ENCODE measurements at places on chromosomes 4 and X.

DNA sequence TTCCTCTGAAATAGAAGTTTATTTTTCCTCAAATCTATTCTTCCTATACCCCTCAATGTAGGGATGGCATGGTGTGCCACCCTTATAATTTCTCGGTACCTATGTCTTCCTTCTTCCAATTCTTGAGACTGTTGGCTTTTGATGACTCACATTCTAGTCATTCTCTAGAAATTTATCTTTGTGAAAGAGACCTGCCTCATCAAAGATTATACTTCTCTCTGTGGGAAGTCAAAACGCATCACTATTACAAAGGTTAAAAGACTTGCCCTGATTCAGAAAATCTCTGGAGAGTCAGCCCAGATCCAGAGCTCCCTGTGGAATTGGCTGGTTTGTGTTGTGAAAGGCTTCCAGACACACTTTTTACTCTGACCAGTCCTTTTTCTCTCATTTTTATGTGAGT lies 65.9 kb upstream of the FSTL5 start:
- no peak for DNase-seq

GRCh38 chr4:153448003-153448731 lies 18.0 kb upstream of the TMEM131L start:
- no peak for DNase-seq

GRCh38 chrX:38641197-38641596 lies 79.9 kb downstream of the TSPAN7 start:
- DNase-seq = no peak

GRCh38 chr4:182975806-182976205 lies 58.6 kb upstream of the DCTD start:
- DNase-seq = no peak

GRCh38 chr4:148795156-148795864 lies 353.1 kb upstream of the NR3C2 start:
- DNase-seq = no peak

DNA sequence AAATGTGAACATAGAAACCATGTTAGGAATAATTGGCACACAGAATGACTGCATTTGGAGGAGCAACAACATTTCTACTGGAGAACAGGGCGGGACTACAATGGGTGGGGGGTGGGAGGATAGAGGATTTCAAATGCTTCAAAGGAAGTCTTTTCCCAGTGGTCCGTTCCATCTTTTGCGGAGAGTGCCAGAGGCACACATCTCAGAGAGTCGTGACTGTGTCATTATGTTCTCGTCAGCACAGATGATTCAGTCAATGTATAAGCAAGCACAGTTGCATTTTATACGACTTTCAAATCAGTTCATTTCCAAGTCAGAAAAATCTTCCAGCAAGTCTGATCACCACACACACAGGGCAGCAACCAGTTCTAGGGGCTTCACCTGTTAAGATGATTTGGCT lies 22.7 kb upstream of the GPR50 start:
- no peak for DNase-seq

DNA sequence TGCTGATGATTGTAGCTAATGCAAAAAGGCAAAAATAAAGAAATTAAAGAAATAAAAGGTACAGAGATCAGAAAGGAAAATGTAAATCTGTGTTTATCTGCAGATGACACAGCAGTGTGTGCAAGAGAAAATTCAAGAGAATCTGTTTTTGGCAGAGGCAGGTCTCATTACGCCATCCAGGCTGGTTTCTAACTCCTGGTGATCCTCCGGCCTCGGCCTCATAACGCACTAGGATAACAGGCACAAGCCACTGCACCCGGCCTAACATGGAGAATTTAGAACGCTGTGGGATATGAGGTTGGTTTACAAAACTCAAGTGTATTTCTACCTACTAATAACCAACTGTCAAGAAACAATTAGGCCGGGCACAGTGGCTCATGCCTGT lies 29.4 kb downstream of the CTBP1 start:
- no peak for DNase-seq

DNA sequence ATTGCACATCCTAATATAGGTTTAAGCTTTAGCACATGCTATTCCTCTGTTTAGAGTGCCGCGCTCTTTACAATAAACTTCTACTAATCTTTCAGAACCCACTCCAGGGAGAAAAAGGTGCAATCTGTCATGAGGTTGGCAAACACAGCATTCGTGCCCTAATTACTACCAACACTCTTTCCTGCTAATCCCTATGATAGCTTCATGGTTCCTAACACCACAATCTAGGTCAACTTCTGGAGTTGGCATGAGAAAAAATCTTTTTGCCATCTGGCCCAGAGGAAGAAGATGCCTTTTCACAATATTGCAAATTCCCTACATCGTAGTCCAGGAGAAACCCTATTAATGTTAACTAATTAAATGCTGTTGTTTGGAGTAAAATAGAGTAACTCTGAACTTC lies 39.6 kb downstream of the TMA16 start:
- DNase-seq = no peak

GRCh38 chr4:30538794-30539193 lies 181.4 kb upstream of the PCDH7 start:
- DNase-seq = no peak

- no peak for DNase-seq
Observed at GRCh38 chr4:184802697-184803015, 23.1 kb downstream of the ACSL1 start.

DNA sequence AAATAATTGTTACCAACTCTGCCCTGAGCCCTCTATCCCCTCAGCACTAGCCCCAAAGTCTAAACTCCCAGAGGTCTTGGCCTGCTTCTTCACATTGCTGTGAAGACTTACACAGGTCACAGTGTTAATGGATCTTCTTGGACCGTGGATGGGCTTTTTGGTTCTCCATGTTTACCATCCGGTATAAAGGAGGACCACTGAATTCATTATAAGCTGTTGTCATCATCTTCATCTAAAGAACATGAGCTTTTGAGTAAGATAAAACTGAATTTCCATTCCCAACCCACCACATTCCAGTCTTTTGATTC lies 8.5 kb downstream of the NUDT11 start:
- DNase-seq = no peak

GRCh38 chrX:45323387-45323786 lies 122.7 kb upstream of the DIPK2B start:
- DNase-seq = no peak

DNA sequence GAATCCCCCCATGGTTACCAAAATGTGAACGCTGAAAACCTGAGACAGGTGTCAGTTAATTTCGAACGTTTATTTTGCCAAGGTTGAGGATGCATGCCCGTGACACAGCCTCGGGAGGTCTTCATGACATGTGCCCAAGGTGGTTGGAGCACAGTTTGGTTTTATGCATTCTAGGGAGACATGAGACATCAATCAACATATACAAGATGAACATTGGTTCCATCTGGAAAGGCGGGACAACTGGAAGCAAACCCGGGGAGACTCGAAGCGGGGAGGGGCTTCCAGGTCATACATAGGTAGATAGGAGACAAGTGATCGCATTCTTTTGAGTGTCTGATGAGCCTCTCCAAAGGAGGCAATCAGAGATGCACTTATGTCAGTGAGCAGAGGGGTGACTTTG lies 11.0 kb upstream of the SH3BP2 start:
- no peak for DNase-seq

DNA sequence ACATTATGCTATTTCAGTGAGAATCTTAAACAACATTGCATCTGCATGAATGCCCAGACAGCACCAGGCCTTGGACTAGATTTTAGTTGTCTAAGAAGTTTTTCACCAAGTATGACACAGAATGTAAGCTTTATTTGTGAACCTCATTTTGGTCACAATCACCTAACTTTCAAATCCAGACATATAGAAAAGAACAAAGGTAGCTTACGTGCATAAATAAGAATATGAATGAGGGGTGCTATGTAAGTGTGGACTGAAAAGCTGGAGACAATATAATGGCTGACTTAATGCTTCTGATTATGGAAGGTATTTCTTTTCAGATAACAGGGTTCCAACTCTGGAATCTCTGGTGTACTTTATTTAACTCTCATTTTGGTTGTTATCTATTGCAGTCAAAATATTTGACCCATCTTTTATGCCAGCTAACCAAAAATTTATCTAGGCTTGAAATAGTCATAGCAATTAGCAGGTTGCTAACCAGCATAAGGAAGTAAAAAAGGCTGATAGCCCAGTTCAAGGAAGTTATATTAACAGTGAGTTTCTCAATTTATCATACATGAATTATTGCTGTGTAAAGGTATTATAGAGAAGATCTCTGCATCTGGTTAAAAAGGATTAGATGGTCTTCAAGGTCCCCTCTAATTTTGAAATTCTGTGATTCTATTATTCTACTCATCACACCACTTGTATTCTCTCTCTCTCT lies 36.5 kb downstream of the SLC7A11 start:
- no peak for DNase-seq

DNA sequence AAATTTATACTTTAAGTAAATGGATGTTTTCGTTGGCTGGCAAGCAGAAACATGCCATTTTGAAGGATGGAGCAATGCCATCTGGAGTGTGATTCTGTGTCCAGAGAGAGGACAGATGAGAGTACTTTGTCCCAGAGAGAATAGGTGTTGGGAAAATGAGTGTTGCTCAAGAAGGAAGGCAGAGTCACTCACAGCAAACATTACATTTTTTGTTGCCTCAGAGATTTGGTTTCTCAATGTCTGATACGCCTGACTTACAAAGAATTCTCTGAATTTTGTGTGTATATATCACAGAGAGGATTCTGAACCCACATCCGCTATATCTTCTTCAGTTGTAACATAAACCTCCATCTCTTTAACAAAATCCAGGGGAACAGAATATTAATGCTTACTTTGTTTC lies 102.8 kb upstream of the PCDH18 start:
- no peak for DNase-seq

DNA sequence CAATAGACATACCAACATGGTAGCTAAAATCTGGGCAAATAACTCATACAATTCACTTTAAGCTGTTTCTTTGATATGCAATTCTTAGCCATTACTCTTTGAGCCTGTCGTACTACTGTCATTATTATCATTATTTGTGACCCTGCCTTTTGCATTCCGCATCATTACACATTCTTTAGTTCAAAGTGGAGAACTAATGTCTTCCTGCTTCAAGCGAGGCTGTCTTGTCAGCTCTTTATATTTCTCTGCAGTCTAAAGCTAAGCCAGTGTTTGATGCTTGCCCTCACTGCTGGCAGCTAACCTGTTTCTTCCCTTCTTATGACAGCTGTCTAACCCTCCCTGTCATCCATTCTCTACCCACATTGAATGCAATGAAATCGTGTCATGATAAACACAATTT lies 186.8 kb downstream of the FAT4 start:
- no peak for DNase-seq

DNA sequence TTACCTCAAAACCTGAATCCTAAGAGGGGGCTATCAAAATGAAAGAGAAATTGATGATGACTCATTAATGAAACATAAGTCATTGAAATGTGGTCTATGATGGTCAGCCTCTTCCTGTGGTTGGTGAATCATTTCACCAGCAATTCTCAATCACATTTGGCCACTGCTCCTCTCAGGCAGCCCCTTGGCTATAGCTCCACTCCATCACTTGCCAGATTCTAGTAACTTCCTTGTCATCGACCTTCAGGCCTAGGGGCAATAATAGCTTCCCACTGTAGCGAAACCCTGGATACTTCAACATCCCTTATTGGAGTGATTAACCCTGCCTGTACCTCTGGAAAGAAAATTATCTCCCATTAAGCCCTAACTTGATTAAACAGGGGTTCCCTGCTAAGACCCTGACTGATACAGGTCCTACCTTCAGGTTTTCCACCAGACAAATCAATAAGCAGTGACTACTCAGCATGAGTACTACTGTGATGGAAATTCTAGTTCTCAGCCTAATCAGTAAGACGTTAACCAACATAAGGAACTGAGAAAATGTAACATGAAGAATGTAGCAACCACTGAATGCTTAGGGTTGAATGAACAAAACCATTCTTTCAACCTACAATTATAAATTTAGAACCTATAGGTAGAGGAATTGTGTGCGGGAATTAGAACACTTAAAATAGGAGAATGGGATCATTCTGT lies 30.4 kb downstream of the ADH7 start:
- DNase-seq = no peak

GRCh38 chrX:118211891-118212816 lies 95.5 kb upstream of the KLHL13 start:
- DNase-seq = no peak

DNA sequence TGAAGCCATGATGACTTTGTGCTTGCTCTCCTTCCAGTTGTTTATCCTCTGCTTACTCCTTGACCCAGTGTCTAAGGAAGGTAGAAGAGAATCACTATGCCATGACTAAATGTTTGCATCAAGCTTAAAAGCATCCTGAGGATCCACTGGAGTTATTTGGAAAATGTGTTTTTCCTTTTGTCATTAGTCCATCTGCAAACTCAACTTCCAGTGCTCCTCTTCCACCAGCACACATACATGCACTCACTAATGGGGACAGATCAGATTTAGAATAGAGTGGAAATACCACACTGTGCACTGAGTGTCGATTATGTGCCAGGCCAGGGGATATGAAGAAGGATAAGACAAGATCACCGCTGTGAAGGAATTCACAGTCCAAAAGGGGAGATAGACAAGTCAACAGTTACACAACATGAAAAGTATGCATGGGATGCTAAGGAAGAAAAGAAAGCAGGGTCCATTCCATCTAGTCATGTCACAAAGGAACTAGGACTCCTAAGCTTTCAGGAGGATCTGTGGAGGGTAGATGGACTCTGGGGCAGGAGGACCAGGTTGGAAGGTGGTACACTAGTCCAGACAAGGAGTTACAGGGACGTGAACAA lies 1.9 kb downstream of the OCIAD2 start:
- DNase-seq = no peak

- no peak for DNase-seq
Observed at GRCh38 chr4:4383085-4383484, 3.8 kb upstream of the NSG1 start.

DNA sequence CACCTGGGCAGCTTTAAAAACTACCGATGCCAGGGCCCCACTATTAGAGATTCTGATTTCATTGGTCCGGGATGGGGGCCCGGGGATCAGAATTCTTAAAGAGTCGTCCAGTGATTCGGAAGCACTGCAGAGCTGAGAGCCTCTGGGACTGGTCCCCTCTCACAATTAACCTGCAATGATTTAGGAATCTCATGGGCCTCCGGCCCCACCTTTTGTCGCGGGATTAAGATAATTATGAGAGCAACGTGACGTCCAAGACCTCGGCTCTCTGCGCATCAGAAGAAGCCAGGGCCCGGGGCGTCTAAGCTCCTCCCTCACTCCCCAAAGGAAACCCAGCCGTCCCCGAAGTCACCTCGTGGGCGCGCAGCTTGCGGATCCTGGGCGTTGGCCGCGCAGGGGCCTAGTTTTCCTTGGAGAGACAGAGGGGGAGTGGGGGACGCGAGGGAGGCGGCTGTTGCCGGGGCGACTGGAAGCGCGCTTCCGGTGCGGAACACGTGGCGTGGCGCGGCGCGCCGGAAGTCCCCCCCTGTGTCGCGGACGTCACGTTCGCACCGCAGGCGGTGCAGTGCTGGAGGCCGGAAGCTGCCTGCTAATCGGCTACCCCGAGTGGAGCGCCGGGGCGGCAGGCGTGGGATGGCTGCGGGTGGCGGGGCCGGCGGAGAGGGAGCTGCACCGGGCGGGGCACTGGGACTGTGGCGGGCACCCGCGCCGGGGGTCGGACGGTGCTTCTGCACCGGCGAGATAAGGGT lies at the start of gene GEMIN8:
GEMIN8 (minus strand) TSS at position 468 of the 749 bp plus-strand sequence. CDS start 8,414 bp downstream, outside the sequence.
- peak; percentile 64 for DNase-seq

All from stimulated activated CD4-positive, alpha-beta T cell treated with anti-CD3 and anti-CD28 coated beads, TNF-alpha, amount 100 ng/mL, for 48 hours (primary cell).